ENCODE measurements at places on chromosomes 7 and 10.

- no peak for DNase-seq
Measured at GRCh38 chr10:12583891-12584595, 234.7 kb downstream of the CAMK1D start.

- DNase-seq: no peak
Measured at GRCh38 chr7:111459757-111460280, 102.5 kb downstream of the IMMP2L start.

DNA sequence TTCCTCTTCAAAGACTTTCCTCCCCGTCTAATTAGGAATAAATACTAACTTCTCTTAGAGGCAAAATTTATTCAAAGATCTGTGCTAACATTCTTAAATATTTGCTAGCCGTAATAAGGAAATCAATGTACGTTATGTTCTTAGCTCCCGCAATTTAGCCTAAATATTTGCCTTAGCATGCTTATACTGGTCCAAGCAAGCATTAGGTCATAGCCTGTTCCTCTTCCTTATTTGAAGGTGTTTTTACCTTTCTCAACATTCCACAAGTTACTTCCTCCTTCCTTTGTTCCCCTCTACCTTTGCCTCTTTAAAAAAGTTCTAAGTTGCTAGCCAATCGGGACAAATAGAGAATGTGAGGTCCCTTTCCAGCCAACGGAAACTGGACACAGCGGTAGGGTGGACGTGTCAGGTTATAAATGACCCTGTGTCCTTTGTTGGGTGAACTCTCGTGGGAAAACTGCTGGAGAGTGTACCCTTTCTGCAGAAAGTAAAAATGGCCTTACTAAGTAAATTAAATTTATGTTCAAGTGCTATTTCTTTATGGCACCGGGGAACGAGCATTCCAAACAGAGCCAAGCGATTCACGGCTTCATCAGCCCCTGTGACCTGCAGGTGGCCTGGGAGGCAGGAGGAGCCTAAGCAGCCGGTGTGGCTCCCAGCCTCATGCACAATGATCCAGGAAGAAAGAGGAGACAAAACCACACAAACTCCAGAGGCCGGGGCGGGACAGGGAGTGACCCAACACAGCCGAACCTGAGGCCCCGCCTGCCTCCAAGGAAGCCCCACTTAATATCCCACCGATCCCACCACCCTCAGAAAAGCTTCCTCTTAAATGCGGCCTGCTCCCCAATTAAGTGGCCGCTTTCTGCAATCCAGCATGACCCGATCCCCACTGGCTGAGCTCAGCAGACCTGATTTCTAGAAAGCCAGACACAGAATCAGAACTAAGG is 67.0 kb downstream of the ZRANB1 start:
- no peak for DNase-seq

- peak; percentile 19 for DNase-seq
Measured at GRCh38 chr10:12214763-12215218, 18.8 kb downstream of the CDC123 start.

DNA sequence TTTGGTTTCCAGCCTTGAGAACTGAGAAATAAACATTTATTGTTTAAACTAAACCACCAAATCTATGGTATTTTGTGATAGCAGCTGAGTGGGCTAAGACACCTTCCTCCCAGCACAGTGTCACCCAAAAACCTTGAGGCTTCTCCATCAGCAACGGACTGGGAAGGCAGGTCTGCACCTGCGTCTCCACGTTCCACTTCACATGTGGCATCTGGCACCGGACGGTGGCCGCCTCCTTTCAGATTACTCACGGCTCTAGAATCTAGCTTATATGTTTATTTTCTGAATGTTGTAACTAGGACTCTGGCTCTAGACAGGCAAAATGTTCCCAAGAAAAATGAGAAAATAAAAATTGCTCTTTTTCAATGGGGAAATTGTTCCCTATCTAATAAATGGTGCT is 201.0 kb downstream of the ADARB2 start:
- DNase-seq: no peak

- no peak for DNase-seq
Measured at GRCh38 chr7:120504386-120504785, 231.4 kb downstream of the KCND2 start.

DNA sequence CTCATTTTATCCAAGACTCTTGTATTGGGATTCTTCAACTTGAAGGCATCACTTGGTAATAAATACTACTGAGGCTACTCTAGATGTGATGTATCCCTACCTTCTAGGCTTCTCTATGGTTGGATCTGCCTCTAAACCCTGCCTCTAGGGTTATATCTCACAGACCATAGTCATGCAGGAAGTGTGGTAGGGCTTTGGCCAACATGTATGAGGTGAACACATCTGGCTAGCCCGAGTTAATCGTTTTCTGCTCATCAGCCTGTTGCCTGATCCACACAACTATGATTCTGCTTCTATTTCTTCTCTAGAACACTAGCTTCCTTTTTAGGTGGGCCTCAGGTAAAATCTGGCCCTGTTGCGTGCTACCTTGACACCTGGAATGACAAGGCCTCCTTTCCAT is 78.7 kb upstream of the NME8 start:
- DNase-seq: no peak

- no peak for DNase-seq
Measured at GRCh38 chr7:115838829-115839228, 191.7 kb downstream of the TFEC start.

GRCh38 chr7:37054624-37055241 is 330.4 kb upstream of the AOAH start:
- DNase-seq: no peak

- DNase-seq: no peak
Measured at GRCh38 chr7:76330673-76331072, 28.1 kb downstream of the YWHAG start.

DNA sequence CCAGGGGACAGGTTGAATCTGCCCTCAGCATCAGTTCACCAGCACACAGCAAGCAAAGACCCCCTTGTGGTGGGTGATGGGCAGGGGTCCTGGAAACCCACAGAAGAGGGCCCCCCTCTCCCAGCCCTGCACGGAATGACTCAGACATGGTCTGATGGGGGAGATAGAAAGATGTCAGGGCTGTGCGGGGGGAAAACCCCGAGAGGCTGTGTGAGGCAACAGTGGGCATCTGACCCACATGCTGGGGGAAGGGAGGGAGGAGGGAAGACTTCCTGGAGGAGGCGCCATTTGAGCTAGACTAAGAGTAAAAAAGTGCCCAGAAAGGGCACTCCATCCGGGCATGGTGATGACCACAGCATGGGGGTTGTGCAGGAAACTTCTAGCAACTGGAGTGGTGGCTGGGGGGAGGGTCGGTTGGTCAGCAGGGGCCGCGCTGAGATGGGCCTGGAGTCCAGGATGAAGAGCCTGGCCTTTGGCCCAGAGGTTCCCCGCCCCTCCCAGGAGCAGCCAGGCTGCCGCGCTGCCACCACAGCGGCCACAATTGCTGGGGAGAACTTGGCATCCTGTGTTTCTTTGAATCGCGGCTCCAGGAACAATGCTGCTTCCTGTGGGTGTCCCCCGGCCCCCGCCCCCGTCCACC is 2.5 kb downstream of the LFNG start:
- DNase-seq: peak; percentile 65

DNA sequence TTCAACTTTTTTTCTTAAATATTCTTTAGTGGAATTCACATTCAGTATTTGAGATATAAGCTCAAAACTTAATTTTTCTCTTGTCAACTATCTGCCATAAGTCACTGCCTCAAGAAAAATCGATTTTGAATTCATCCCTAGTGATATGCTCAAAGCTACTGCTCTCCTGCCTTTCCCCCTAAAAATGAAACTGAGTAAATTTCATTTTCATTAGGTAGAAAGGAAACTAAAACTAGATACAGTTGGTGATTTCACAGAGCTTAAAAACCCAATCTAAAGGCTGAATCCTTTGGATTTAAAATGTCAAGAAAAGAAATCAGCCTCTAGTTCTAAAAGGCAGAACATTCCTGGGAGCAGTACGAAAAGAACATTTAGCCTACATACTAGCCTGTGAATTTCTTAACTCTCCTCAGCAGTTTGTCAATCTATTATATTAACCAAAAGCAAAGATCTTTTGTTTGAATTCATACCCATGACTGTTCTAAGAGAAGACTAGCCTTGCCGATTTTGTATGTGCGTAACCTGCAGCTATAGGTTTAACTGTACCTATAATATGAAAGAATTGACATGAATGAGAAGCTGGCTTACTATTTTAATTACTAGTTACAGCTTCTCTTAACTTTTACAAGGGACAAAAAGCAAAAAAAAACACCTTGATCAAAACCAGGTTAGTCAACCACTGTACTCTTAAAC is 4.9 kb upstream of the FAM53B start:
- DNase-seq: no peak

- DNase-seq: no peak
Measured at GRCh38 chr7:153065051-153065450, 305.5 kb downstream of the ACTR3B start.

GRCh38 chr10:16717622-16718395 is 99.4 kb downstream of the RSU1 start:
- no peak for DNase-seq

DNA sequence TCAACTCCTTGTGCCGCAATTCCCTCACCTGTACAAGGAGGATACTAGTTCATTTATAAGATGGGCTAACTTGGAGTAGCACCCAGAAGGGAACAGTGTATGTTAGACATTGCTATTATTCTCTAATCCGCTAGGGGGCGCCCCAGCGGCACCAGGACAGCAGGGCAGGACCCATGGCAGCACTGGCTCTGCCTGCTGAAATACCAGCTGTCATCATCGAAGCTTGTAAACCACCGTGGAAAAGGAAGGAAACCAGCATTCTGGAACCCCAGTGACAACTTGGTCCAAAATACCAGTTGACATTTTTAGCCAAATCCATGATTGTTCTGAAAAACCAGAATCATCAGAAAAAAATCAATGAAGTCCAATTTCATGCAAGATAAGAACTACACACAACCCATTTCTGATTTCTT is 134.4 kb downstream of the ITGA8 start:
- DNase-seq: no peak

GRCh38 chr10:88049204-88049603 is 185.8 kb downstream of the PTEN start:
- DNase-seq: no peak

DNA sequence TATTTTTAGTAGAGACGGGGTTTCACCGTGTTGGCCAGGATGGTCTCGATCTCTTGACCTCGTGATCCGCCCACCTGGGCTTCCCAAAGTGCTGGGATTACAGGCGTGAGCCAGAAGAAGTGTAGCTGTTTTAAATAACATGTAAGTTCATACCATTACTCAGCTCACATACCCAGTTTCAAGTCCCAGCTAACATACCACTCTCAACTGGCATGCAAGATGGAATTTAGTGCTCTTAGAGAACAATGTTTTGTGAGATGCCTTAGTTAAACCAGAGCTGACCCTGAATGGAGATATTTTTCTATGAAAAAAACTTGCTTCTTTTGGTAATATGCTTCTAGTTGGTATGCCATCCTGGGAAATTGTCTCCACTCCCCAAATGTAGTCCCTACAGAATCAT is 37.3 kb downstream of the HBP1 start:
- no peak for DNase-seq

DNA sequence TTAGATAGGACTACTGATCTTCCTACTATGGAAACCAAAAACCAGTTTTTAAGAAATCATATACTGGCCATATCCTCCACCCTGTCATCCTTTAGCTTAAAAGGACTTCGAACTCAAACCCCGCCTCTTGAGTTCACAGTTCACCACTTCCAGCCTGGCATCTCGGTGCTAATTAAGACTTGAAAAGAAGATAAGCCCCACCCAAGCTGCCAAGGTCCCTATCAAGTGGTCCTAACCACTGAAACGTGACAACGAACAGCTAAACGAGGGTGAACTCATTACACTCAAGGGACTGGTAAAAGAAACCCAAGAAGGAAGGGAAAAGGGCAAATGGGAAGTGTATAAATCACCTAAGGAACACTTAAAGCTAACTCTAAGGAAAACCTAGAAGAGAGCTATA is 16.1 kb downstream of the COL17A1 start:
- DNase-seq: no peak

GRCh38 chr7:121048195-121048594 is 59.7 kb downstream of the CPED1 start:
- no peak for DNase-seq

DNA sequence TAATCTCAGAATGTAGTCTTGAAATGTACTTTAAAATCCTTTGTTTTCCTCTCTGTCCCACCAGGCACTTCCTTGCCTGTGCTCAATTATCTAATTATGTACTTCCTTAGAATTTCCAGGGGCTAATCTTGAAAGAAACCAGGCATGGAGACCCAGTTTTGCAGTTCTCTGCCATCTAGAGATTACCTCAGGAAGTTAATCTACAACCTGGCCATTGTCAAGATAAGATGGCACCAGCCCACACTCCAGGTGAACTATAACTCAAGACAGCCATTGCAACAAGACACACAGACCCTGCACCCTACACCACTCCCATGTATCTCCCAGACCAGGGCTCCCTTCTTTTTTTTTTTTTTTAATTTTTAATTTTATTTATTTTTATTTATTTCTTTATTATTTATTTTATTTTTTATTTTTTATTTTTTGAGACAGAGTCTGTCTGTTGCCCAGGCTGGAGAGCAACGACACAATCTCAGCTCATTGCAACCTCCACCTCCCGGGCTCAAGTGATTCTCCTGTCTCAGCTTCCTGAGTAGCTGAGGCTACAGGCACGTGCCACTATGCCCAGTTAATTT is 85.9 kb upstream of the TRIM24 start:
- DNase-seq: no peak

DNA sequence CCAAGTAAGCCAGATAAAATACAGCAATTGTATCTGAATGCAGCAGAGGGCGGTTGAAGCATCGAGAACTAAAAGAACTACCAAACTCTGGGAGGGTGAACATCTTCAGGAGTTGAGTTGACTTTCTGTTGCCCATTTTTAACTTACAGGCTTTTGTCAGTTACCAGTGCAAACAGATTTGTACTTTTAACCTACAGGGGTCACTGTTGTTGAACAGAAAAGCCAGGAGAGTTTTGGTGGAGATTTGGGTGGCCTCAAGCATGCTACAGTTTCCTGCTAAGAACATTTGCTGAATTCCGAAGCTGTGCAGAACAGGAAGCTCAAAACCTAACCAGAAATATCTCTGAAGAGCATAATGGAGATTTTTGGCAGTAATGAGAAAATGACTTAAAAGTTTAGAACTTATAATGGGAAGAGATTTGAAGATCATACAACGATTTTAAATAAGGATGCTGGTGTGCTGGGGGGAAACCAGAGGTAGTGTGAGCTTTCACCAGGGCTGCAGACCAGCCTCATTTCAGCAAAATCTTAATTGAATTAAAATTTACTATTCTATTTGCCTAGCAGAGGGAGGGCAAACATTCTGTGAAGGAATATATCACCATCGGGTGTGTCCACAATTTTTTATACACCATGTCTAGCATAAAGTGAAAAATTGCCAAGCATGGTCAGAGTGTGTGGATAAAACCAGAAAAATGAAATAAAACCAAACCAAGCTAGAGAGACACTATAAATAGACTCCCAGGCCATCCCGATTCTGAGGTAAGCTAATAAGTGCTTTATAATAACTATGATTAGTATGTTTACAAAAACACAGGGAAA is 208.6 kb upstream of the CCDC6 start:
- DNase-seq: no peak
